Mesothelial cell of epicardium (in vitro differentiated cells): ENCODE measurements at places on chromosomes 1 and 21. TPM values are rescaled to one million over a fixed set of nuclear protein-coding genes. Genes with fewer than 3 reads are reported as not detected.

DNA sequence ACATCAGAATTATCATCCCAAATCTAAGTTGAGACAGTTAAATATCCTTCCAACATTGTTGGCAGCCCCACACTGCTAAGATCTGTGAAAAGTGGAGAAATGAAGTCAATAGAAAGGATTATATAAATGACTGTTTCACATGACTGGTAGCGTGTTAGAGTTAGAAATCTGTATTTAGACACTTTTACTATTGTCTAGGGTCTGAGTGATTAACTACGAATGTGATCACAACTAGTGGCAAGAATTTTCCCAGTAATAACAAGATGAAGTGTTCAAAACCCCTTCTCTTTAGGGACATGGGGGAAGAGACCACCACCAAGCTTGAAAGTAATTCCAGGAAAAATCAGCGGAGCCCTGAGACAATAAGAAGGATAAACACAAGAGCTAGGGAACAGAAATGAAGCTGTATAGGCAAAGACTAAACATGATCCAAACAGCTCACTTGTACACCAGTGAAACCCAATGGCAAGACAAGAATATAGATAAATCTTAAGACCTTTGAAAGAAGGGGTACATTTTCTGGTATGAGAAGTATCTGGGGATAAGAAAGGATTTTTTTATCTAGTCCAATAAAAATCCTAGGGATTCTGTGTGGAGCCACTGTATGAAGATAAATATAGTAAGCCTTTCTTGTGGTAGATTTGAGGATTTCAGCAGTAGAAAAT is 646.6 kb upstream of the USP24 start:
- H3K4me3 ChIP-seq: no peak overlapping the region
- DNase-seq: no peak
- peak overlapping the region; percentile 59 for H3K27ac ChIP-seq
- peaks cover 43% of the 10 kb centered on the region for H3K4me1 ChIP-seq
- no peaks in the 10 kb centered on the region for H3K36me3 ChIP-seq

DNA sequence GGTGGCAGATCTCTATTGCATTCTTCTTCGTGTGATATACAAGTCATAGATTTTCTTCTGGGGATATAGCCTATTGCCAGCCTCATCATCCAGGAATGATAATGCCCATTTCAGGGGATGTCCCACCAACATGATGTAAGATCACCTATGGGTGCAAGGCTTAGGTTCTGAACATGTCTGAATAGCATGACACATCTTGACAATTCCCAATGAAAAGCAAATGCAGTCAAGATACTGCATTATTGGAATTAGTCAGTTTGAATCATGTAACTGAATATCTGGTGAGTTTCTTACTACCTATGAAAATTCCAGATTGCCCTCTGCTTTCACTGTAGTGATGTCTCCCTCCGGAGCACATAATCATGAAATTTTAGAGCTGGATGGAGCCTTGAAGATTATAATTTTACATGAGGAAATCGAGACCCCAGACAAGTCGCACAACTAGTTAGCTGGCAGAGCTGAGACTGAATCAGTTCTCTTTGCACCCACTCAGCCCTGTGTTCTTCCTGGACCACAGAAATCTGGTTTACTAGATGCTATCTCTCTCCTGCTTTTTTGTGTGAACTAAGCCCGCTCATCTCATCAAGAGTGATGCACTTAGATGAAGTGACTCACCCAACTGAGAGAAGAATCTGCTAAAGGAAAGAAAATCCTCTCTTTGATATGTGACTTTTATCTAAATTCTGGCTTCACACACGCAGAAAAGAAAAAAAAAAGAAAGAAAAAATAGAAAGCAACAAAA is 65.0 kb downstream of the WDR64 start:
- DNase-seq: no peak
- H3K4me3 ChIP-seq: no peak overlapping the region
- H3K4me1 ChIP-seq: peaks cover 6% of the 10 kb centered on the region
- H3K36me3 ChIP-seq: no peaks in the 10 kb centered on the region
- no peak overlapping the region for H3K27ac ChIP-seq

DNA sequence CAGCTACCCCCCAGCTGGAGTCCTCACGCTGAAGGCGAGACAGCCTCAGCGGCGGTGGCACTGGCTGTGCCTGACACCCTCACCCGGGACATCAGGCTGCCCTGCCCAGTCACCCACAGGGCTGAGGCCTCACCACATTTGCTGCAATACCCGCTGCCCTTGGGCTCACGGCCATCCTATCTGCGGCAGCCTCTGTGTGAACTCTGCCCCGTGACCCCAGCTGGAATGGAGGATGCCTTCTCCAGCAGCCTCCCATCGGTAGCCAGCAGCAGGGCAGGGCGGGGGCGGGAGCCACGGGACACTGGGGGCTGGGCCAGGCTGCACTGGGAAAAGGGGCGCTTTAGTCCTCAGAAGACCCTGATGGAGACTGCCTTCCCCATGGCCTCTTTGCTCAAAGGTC is 112.4 kb upstream of the ZBTB40 start:
- peaks cover 28% of the 10 kb centered on the region for H3K4me1 ChIP-seq
- no peak overlapping the region for H3K4me3 ChIP-seq
- no peak for DNase-seq

Gene CD52
- 1.1 to 1.9 TPM (median 1.6 TPM) in 3 replicates for total RNA-seq

Gene GBP6
- 0.07 to 0.13 TPM (median 0.09 TPM) in 3 replicates for total RNA-seq
